ENCODE measurements at places on chromosomes 4 and X.

DNA sequence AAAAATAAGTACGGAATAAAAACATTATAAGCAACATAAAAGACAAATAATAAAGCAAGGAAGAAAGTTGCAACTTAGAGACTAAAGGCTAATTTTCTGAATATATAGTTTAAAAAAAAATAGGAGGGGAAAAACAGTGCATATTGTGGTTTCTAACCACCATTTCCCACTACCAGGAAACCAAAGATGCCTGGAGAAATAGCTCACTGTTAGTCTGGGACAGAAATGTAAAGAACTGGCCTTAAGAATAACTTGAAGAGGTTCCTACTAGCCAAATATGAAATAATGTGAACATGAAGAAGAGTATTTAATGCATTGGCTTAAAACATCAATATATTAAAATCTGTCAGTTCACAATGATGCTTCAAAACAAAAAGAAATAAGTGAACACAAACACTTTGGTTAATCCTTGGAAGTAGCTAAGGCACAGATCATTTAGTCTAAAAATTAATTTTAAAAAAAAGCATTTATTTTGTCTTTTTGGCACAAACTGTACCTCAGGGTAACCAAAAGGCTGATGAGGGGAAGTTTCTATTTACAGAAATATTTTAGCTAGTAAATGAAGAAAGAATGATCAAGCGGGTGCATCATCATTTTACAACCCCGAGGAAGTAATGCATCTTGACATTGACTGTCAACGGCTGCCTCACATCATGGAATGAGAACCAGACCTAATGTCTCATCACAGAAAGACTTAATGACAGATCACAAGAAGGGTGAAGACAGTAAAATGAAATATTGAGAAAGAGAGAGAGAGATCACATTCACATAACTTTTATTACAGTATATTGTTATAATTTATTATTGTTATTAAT is 297.2 kb upstream of the LDB2 start:
- no peak for DNase-seq

- no peak for DNase-seq
These were observed 36.9 kb downstream of the GABRA4 start for GRCh38 chr4:46956451-46956850.

DNA sequence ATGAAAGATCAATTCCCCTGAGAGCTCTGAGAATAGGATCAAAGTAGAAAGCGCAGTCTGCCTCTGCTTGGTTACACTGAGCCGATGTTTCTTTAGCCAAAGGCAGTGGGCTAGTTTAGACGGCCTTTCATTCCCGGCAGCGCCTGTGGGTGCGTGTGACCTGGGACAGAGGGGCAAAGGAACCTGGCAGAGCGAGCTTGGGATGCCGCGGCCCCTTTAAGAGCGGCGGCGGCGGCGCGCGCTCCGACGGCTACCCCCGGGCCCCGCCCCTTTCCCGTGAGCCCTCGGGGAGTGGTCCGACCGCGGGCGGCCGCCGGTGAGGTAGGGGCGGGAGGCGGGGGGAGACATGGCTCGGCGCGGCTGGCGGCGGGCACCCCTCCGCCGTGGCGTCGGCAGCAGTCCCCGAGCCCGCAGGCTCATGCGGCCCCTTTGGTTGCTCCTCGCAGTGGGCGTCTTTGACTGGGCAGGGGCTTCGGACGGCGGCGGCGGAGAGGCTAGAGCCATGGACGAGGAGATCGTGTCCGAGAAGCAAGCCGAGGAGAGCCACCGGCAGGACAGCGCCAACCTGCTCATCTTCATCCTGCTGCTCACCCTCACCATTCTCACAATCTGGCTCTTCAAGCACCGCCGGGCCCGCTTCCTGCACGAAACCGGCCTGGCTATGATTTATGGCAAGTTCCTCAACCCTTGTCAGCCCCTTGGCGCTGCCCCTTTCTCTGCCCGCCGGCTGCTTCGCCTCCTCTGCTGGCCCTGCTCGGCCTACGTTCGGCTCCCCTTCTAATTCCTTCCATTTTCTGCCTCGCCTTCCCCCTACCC is at the start of gene SLC9A6:
SLC9A6 (plus strand) TSS at position 279 of the 816 bp plus-strand sequence; CDS start at position 503, 224 bp downstream.
- no peak for DNase-seq

DNA sequence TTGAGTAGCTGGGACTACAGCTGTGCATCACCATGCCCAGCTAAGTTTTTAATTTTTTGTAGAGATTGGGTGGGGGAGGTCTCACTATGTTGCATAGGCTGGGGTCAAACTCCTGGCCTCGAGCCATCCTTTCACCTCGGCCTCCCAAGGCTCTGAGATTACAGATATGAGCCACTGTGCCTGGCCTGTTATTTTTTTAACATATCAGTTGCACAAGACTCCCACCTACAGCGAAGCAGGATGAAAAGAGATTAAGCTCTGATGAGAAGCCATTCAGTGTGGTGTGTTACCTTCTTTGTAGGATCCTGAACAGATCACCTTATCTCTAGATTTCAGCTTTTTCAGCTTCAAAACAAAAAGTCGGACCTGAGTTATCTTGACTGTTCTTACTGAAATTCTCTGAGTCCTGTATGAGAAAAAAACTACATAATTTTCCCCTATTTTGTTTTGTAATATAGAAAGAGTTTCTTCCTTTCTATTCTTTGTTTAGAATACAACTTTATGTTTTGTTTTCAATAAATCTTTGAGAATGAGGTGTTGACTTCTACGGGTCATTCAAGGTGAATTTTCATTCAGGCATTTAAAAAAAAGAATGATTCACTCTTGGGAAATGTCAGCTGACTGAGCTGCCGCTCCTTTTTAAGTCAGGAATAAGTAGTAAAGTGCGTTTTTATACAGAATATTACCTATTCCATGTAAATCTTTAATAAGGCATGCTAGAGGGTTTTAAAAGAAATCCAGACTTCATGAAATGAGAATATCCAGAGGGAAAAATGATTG is 134.6 kb downstream of the ARSF start:
- peak; percentile 30 for DNase-seq

DNA sequence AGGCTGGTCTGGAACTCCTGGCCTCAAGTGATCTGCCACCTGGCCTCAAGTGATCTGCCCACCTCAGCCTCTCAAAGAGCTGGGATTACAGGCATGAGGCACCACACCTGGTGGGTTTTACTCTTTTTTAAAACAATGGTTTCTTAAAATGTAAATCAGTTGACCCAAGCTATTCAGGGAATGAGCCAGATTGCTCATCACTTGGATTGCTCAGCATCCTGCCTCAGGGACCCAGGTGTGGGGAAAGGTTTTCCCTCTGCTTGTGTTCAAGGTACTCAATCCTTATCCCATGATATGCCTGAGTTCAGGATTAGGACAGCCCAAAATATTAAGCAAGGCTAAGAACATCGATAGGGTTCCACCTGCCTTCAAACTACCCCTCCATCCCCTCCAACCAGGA is 67.4 kb downstream of the CHRNA9 start:
- DNase-seq = no peak

DNA sequence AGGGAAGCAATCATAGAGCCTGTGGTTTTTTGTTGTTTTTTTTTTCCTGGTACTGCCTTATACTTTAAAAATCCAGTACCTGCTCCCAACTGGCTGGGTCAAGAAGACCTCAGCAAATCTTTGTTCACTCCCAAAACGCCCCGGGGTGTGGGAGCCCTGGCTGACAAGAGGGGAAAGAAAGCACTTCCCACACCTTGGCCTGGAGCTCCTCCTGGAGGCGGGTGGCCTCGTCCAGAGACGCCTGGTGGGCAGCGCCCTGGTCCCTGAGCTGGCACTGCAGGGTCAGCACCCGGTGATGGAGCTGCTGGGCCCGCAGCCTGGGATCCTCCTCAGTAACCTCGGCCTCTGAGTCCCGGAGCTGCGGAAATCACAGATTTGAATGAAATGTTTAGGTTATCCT is 38.2 kb downstream of the C4orf50 start:
- no peak for DNase-seq

- DNase-seq = no peak
These were observed 23.7 kb upstream of the TLR7 start for GRCh38 chrX:12843061-12843667.

GRCh38 chr4:105042451-105042850 is 104.2 kb upstream of the TET2 start:
- no peak for DNase-seq

GRCh38 chr4:108458681-108459080 is 161.7 kb upstream of the RPL34 start:
- no peak for DNase-seq

- no peak for DNase-seq
These were observed 640.6 kb downstream of the SPRY1 start for GRCh38 chr4:124037236-124037635.

DNA sequence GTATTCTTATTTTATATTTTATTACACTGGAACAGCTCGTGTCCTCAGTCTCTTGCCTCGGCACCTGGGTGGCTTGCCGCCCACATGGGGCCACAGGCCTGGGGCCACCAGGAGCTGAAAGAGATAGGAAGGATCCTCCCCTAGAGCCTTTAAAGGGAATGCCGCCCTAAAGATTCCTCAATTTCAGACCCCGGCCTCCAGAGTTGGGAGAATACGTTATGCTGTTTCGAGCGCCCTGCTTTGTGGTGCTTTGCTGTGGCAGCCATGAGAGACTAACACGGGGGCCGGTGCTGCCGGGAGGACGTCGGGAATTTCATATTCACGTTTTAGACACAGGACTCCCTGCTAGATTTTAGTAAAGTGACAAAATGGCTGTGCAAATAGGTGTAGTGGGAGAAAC is 33.2 kb downstream of the ACOX3 start:
- DNase-seq = no peak

- DNase-seq = peak; percentile 89
These were observed 14.7 kb downstream of the SORCS2 start for GRCh38 chr4:7206911-7207567.

- no peak for DNase-seq
These were observed 83.3 kb downstream of the VEGFC start for GRCh38 chr4:176709417-176709816.

GRCh38 chr4:6566391-6567190 is 8.4 kb upstream of the MAN2B2 start:
- no peak for DNase-seq

GRCh38 chrX:21735038-21735767 is 22.7 kb downstream of the SMPX start:
- no peak for DNase-seq

GRCh38 chr4:155530857-155531256 is 135.8 kb upstream of the GUCY1A1 start:
- no peak for DNase-seq

- peak; percentile 35 for DNase-seq
These were observed 30.0 kb downstream of the PAPSS1 start for GRCh38 chr4:107689912-107690587.

GRCh38 chr4:88969271-88969670 is 87.7 kb downstream of the FAM13A start:
- no peak for DNase-seq
